ENCODE measurements at places on chromosomes 16 and 17. TPM values are rescaled to one million over a fixed set of nuclear protein-coding genes. Genes with fewer than 3 reads are reported as not detected.

The MYH8 gene
- total RNA-seq = not detected

The LGALS9C gene
- not detected for total RNA-seq

The TBC1D26 gene
- not detected for total RNA-seq

The DNAH2 gene
- not detected for total RNA-seq

The MYO15A gene
- total RNA-seq = 0.31 TPM

The GRB2 gene
- 94.7 TPM for total RNA-seq

The MYL11 gene
- total RNA-seq = not detected

The GAS2L2 gene
- total RNA-seq = not detected

The TNS4 gene
- 179 TPM for total RNA-seq

The PHKG2 gene
- 24.9 TPM for total RNA-seq

The CCR7 gene
- 1.3 TPM for total RNA-seq

The C17orf100 gene
- total RNA-seq = 1.6 TPM

The LRRC36 gene
- not detected for total RNA-seq

The RAB37 gene
- total RNA-seq = 1.3 TPM

The ESRP2 gene
- total RNA-seq = 0.15 TPM

The CTRB2 gene
- not detected for total RNA-seq

The ADAM11 gene
- 1.3 TPM for total RNA-seq

The CAPNS2 gene
- total RNA-seq = not detected

The ITFG1 gene
- 36.4 TPM for total RNA-seq

The FOXF1 gene
- total RNA-seq = not detected

The LRRC37A3 gene
- total RNA-seq = 1.8 TPM

The EPOP gene
- total RNA-seq = 15.5 TPM

The SCIMP gene
- not detected for total RNA-seq

The TPSAB1 gene
- total RNA-seq = not detected

The ASIC2 gene
- total RNA-seq = 2.0 TPM

The DGKE gene
- total RNA-seq = 4.9 TPM

The GIT1 gene
- 57.3 TPM for total RNA-seq

The PDE6G gene
- total RNA-seq = 1.9 TPM

The KRT36 gene
- not detected for total RNA-seq

The FBXL20 gene
- 7.4 TPM for total RNA-seq

The ZNF267 gene
- total RNA-seq = 10.8 TPM

The ATP2C2 gene
- 0.25 TPM for total RNA-seq

The METTL2A gene
- 31.7 TPM for total RNA-seq

The KRTAP1-5 gene
- total RNA-seq = not detected

The CACNA1H gene
- total RNA-seq = 17.2 TPM

The SMIM22 gene
- total RNA-seq = not detected

The SP2 gene
- total RNA-seq = 18.7 TPM

The OTOP2 gene
- total RNA-seq = not detected

The NUDT16L1 gene
- 13.1 TPM for total RNA-seq

The TBC1D3C gene
- not detected for total RNA-seq

The MT3 gene
- total RNA-seq = not detected

The LYRM9 gene
- 2.1 TPM for total RNA-seq
